CD8-positive, alpha-beta T cell (primary cell): ENCODE measurements at places on chromosomes 4 and X. TPM values are rescaled to one million over a fixed set of nuclear protein-coding genes. Genes with fewer than 3 reads are reported as not detected.

Gene PUDP
- total RNA-seq = 2.4 TPM

Gene CT45A2
- not detected for total RNA-seq

- no peak for DNase-seq
These were observed 138.9 kb upstream of the IGFBP7 start for GRCh38 chr4:57249083-57249482.

Gene TMEM144
- not detected for total RNA-seq

- DNase-seq = no peak
These were observed at the start of gene C4orf54 for GRCh38 chr4:99657798-99658197. Gene C4orf54 (minus strand): TSS chr4:99657828. CDS start chr4:99654648, 3,180 bp downstream.

Gene OPN1MW2
- not detected for total RNA-seq

DNA sequence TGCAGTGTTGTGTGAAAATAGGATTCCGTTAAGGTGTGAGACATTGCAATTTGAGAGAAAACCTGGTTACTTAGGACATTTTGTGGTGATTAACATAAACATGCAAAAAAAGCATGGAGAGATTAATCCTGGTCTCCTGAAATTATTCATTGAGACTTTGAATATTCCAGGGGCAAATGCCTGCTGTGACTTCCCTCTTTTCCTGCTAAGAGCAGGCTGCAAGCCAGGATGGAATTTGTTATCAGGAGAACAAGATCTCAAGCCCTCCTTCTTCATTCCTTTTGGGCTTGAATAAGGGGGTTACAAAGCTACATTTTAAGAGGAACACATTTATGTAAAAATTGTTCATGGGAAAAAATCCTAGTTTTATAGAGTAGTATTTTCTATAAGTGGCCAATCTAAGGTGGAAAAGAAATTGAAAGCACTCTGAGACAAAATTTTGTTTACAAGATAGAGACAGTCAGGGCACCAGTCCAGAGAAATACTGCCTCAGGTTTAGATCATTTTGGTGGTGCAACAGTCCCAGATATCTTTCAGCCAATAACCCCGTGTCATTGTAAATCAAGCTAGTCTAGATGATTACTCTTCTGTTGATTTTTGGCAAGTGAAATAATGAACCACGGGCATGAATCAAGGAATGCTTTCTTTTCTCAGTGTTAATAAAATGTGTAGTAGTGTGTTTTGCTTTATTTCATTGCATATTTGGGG is 1528.3 kb upstream of the AGA start:
- no peak for DNase-seq

GRCh38 chr4:24607334-24607733 is 23.0 kb upstream of the DHX15 start:
- DNase-seq = no peak

GRCh38 chr4:54742636-54743399 is 85.1 kb downstream of the KIT start:
- DNase-seq = no peak

GRCh38 chr4:1975880-1976279 is 32.9 kb downstream of the NELFA start:
- DNase-seq = no peak

DNA sequence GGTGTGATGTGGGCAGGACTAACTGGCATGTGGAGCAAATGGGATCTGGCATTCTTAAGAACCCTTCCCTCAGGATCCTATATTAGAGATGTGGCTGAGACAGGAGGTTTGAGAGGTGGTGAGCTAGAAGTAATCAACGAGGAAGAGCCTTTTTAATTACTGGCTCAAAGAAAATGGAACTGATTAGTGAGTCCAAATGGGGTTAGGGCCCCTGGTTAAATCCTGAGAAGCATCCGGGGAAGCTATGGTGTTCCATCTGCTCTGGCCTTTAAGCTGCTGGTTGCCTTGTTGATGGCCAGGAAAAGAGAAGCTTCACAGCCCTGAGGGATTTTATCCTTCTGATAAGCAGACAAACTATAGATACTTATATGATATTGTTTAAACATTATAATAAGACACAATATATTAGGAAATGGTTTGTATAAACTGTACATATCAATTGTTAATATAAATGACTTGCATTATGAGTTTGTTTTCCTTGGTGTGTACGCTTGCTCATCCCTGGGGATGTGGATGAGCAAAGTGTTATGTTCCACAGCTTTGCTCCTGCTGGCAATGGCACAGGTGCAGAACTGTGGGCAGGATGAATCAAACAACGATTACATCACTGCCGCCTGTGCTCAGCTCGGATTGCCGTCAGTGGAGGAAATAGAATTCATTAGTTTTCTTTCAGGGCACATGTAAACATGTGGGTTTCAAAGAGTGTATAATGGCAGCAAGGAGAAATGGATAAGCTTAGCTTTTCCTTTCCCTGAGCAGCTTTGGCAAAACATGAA is 328.6 kb upstream of the ARX start:
- DNase-seq = no peak

DNA sequence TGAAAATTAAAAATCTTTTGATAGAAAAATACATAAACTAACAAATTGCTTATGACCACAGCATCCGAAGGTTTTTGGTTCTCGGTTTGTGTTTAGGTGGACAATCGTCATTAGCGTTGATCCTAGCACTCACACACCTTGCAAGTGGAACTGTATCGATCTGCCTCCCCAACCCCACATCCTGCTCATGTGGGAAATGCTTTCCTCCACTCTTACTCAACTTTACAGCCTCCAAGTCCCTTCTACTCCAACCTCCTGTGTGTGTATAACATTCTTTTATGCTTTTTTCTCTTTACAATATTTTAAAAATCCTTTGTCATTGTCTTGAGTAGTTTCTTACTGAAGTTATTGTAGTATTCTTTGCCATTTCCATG is 15.6 kb upstream of the TMEM131L start:
- DNase-seq = no peak

- DNase-seq = no peak
These were observed 228.5 kb downstream of the PTTG2 start for GRCh38 chr4:38188631-38189101.

DNA sequence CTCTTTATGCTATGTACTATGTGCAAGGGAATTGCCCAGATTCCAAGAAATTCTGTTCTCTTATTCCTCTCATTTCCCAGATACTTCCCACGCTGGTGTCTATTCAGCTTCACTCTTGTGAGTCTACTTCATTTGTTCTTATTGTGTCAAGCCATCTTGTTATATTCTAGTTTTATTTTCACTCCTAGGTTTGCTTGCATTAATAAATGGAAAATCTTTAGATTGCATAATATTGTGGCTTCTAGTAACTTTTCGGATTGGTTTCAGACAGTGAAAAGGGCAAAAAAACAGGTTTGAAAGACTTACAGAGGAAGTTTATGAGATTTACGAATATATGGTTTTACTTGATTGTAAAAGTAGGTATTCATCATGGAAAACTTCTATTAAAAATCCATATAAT is 128.4 kb downstream of the BTC start:
- DNase-seq = no peak

DNA sequence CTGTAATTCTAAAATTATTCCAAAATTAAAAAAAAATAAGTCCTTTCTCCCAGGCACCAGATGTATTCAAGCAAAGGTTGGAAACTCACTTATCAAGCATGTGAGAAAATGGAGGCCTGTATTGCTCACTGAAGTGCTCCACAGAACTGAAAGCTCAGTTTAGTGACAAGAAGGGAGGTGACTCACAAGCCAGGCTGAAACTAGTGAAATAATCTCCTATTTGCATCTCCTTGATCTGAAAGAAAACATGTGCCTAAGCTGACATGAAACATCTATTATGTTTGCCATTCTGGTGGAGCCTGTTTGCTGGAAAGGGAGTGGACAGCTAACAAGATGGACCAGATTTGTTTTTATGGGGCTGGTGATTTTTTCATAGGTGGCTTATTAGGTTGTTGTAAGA is 54.0 kb upstream of the AMELX start:
- no peak for DNase-seq

GRCh38 chr4:16585053-16585452 is 313.4 kb downstream of the LDB2 start:
- no peak for DNase-seq

Gene FAAH2
- 3.5 TPM for total RNA-seq
